ENCODE measurements at places on chromosomes 11 and 22.
A peak's percentile ranks its signal among the peaks of the same experiment; 100 is the strongest.

GRCh38 chr11:96097844-96098421, 174.0 kb upstream of the MTMR2 start:
- H3K27ac ChIP-seq, result no peak overlapping the region
- no peak overlapping the region for H3K4me3 ChIP-seq
- no peaks in the 10 kb centered on the region for H3K27me3 ChIP-seq
- peaks cover 10% of the 10 kb centered on the region for H3K36me3 ChIP-seq
- no peak for DNase-seq

- no peak for DNase-seq
- H3K4me3 ChIP-seq, result no peak overlapping the region
- H3K36me3 ChIP-seq, result no peaks in the 10 kb centered on the region
- no peak overlapping the region for H3K27ac ChIP-seq
- peaks cover 2% of the 10 kb centered on the region for H3K27me3 ChIP-seq
These were observed 26.9 kb downstream of the B3GAT1 start for GRCh38 chr11:134385171-134385570.

GRCh38 chr11:34198523-34198922, 93.1 kb downstream of the NAT10 start:
- H3K36me3 ChIP-seq, result peaks cover 16% of the 10 kb centered on the region
- DNase-seq, result peak; percentile 70
- H3K4me3 ChIP-seq, result peak overlapping the region; percentile 8
- H3K27ac ChIP-seq, result peak overlapping the region; percentile 62

DNA sequence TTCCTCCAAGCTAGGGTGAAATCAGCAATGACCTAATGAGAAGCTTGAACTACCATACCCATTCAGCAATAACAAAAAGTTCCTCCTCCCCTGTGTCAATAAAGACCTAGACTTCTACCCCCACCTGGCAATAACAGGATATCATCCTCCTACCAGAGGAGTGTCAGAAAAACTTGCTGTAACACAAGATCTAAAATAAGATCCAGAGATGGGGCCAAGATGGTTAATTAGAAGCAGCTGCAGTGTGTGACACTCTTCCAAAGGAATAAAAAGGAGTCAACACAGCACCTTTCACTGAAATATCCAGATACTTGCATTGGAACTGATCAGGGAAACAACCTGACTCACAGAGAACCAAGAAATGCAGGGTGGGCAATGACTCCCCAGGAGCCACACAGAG, 84.4 kb upstream of the ARHGAP42 start:
- DNase-seq, result no peak
- H3K36me3 ChIP-seq, result no peaks in the 10 kb centered on the region
- no peak overlapping the region for H3K4me3 ChIP-seq
- H3K27me3 ChIP-seq, result no peaks in the 10 kb centered on the region
- H3K27ac ChIP-seq, result no peak overlapping the region
- H3K4me1 ChIP-seq, result no peaks in the 10 kb centered on the region

GRCh38 chr22:47065756-47066615, 303.5 kb downstream of the TBC1D22A start:
- DNase-seq, result no peak
- H3K4me1 ChIP-seq, result peaks cover 3% of the 10 kb centered on the region
- peaks cover 5% of the 10 kb centered on the region for H3K36me3 ChIP-seq
- H3K27me3 ChIP-seq, result no peaks in the 10 kb centered on the region
- no peak overlapping the region for H3K27ac ChIP-seq
- no peak overlapping the region for H3K4me3 ChIP-seq

GRCh38 chr11:45921561-45922424, 663 bp upstream of the LARGE2 start:
- peaks cover 16% of the 10 kb centered on the region for H3K4me1 ChIP-seq
- peaks cover 27% of the 10 kb centered on the region for H3K27me3 ChIP-seq
- DNase-seq, result no peak
- peak overlapping the region; percentile 44 for H3K4me3 ChIP-seq
- no peak overlapping the region for H3K27ac ChIP-seq

All from activated CD4-positive, alpha-beta T cell treated with anti-CD3 and anti-CD28 coated beads, Interleukin-2, amount 10 ng/mL, durations not matched to agents 24 days and 14 days (primary cell).